Caco-2 (cell line): ENCODE measurements at places on chromosomes 7 and 10.

- DNase-seq: no peak
These were observed 31.8 kb downstream of the NUDT1 start for GRCh38 chr7:2273866-2274265.

- DNase-seq: no peak
These were observed 20.0 kb downstream of the RBM28 start for GRCh38 chr7:128323459-128324367.

GRCh38 chr10:50373821-50374501, 122.6 kb upstream of the ASAH2 start:
- no peak for DNase-seq

DNA sequence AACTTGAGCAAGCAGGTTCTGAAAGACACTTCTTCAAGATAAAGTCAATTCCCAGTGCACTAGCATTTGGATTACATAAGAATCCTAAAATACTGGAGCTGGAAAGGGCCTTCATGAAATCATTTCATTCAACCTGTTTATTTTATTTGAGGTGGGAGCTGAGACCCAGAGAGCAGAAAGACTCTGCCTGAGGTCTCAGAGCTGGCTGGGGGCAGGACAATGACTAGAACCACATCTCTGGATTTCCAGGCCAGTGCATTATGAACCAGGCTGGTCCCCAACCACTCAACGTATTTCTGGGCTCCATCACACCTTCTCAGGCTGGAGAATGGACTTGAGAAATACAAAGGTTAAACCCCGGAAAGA, 8.4 kb downstream of the ANXA11 start:
- DNase-seq: no peak

GRCh38 chr10:95335933-95336699, 45.3 kb upstream of the PDLIM1 start:
- no peak for DNase-seq

DNA sequence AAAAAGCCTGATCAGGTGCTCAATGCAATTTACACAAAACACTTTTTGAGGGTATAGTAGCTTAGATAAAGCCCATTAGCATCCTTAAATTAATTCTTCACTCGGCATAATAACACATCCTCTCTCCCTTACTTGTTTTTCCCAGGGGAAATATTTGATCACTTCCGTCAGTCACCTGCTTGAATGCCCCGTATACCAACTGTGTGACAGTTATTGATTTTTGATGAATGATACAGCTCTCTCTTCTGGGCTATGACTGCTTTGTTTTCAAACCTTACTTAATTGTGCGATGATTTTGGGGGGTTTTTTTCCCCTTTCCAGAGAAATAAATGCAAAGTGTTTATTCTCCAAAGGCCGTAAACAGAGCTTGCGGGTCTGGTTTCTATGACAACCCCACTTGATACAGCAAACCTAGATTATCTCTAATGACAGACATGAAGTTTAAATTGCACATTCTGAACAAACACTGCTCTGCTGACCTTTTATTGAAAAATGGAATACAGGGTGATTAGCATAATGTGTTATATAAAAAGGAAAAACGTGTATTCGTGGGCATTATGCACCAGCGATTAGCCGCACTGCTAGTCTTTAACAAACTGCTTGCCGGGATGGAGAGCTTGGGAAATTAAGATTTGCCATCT, 78.4 kb upstream of the NANOS1 start:
- DNase-seq: no peak
